ENCODE measurements at places on chromosomes 16 and 17.
A peak's percentile ranks its signal among the peaks of the same experiment; 100 is the strongest.

DNA sequence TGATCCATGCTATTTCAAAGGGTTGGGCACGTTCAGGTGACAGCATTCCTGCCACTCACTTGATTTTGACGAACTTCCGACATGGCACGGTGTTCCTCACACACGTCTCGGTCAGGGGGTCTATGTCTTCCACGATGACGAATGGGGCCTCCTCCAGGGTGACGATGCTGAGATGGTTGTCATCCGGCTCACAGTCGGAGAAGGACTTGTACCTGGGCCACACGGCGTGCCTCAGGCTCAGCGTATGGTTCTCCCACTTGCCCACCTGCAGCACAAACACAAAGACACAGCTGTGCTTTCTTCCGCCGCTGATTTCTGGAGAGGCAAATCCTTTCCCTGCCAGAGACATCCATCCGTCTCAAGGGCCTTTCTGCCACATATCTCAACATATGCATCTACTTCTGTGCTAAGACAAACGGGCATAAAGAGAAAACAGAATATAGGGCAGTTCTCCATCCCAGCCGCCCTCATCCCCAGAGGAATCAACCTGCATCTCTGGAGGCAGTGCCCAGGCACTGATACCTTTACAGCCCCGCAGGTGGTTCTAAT, 332.5 kb downstream of the GRIN2A start:
- no peak for DNase-seq

GRCh38 chr17:55500103-55500502, 11.1 kb downstream of the SMIM36 start:
- no peak for DNase-seq

GRCh38 chr16:88556294-88556988, 13.8 kb upstream of the ZC3H18 start:
- no peak for DNase-seq

GRCh38 chr17:18070861-18071340, 16.8 kb upstream of the DRG2 start:
- peak; percentile 52 for DNase-seq

GRCh38 chr17:35521150-35521549, 16.3 kb downstream of the SLFN12L start:
- DNase-seq = no peak

DNA sequence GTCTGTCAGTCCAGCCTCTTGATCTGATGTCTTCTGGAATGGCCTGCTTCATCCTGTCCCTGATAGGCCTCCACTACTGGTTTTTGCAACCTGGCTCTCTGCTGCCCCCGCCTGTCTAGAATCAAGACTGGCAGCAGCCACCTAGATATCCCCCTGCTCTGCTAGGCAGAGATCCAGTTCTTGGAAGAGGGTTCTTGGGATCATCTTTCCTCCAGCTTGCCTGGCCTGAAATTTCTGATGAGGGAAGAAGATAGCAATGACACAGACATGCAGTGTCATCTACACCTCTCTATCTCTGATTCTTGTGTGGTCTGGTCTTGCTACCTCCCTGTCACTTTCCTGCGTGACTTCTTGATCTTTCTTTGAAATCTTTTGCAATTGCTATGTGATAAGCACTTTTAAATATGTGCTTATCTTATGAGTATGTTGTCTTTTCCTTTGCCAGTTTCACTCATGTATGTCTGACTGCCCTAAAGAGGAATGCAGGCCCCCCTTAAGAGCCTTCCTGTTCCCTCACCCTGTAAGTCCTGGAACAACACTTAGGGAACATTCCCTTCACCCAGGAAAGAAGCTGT, 20.3 kb upstream of the NFATC3 start:
- peak; percentile 79 for DNase-seq

DNA sequence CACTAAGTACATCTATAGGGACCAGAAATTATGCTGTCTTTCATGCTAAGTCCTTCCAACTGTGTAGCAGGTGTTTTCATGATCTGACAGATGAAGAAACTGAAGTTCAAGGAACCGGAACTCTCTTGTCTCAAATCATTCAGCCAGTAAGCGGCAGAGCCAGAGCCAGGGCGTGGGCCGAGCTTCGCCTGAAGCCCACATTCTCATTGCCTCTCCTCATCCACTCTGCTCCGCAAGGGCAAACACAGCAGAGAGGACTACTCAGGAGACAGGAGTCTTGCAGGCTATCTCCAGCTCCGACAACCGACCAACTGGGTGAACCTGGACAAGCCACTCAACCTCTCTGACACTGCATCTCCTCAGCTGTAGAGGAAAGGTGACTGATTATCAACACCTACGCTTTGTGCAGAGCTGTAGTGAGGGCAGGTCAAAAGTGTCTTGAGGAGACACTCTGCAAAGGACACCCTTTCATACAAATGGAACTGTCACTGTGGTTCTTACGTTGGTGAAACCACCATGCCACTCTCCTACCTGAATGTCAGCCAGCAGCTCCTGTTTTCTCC, 72.9 kb downstream of the CYTH1 start:
- DNase-seq = no peak

DNA sequence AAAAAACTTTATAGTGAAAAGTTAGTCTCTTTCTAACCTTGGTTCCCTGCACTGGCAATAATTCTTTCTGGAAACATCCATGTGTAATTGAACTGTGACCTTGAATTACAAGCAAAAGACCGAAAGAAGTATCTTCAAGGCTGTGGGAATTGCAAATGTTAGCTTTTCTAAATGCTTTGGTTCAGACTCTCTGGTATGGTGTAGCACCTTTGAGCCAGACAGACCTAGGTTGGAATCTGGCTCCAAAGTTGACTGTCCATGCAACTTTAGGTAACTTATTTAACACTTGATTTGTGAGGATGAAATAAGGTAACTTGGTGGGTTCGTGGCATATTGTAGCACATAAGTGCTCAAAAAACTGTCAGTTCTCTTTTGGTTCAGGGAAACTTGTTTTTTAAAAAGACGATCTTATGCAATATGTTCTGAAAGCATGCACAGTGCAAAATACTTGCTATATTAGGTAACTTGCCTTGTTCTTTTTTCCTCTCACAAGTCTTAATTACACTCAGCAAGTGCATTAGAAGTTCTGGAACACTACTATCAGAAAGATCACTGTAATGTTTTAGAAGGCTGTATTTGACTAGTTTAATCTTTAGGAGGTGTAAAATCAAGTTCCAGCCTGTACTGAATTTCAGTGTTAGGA, 46.3 kb downstream of the TANGO6 start:
- DNase-seq = peak; percentile 62

All from adipocyte (in vitro differentiated cells).